SW 1271 (cell line): ENCODE measurements at places on chromosomes 5 and 9.
A peak's percentile ranks its signal among the peaks of the same experiment; 100 is the strongest.

DNA sequence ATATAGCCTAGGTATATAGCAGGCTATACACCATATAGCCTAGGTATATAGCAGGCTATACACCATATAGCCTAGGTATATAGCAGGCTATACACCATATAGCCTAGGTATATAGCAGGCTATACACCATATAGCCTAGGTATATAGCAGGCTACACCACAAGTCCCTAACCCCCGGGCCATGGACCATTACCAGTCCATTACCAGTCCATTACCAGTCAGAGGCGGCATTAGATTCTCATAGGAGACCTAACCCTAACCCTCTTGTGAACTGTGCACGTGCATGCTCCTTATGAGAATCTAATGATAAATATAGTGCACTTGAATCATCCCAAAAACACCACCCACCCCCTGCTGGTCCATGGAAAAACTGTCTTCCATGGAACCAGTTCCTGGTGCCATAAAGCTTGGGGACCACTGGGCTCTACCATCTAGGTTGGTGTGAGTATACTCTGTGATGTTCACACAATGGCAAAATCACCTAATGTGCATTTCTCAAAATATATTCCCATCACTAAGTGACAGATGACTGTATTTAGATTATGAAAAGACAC, 4.7 kb downstream of the PLIN2 start:
- no peak for DNase-seq

DNA sequence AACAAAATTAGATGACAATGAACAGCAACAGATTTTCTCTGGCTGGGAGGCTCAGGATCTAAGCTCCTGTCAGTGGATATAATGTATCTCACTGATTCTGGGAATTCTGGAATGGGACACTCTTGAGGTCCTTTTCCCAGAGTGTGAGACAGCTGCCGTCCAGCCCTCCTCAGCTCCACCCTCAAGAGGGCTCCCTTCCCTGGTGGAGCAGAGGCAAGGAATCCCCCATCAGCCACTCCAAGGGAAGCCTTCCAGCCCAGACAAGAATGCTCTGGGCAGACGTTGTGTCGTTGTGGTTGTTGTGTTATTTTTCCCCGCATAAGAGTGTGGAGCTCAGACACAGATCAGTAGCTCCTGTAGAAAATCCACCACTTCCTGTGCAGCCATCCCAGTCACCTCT, 47.7 kb upstream of the ATP10B start:
- DNase-seq, result no peak

- DNase-seq, result no peak
These were observed 126.9 kb upstream of the ATP10B start for GRCh38 chr5:160978944-160979343.

DNA sequence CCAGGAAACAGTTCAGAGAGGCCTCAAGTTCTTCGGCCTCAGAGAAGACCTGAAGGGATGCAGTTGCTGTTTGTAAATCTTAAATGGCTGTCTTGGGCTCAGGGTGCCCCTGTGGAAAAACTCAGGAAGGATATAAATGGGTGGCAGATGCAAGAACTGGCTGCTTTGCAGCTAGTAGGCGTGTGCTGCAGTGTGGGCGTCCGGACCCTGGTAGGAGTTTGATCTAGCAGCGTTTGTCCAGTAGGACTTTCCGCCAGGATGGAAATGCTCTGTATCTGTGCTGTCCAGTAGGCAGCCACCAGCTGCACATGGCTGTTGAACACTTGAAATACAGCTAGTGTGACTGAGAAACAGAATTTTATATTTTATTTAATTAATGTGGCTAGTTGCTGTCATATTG, 7.7 kb downstream of the CDX1 start:
- no peak for DNase-seq

GRCh38 chr5:105506692-105507277, 1944.2 kb upstream of the NUDT12 start:
- peak; percentile 39 for DNase-seq

- DNase-seq, result no peak
These were observed 6.8 kb downstream of the FBP2 start for GRCh38 chr9:94586814-94587213.

DNA sequence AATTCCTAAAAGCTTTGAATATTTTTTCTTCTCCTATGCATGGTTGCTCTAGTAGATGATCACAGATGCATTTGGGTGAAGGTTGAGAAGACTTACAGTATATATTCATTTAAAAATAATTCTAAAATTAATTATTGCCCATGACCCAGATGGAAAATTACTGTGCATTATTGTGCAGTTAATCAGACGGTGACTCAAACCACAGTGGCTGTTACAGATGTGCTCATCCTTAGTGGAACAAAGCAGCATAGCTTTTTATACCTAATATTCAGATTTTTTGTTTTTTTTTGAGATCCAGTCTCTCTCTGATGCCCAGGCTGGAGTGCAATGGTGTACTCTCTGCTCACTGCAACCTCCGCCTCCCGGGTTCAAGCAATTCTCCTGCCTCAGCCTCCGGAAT, 10.7 kb downstream of the OR2V1 start:
- no peak for DNase-seq

DNA sequence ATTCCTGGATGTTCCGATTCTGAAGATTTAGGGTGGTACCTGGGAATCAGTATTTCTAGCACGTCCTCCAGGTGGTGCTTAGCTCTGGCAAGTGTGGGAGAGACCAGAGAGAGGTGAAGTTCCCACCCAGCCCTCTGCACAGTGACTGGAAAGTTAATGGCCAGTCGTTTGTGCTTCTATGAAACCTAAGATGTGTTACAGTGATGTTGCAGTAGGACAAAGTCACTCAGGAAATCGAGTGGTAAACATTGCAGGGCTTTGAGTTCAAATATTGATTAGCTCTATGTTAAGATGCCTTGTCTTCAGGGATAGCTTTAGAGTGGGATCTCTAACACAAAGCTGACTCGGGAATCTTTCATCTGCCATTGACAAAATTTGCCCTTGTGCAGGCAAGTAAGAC, 55.6 kb downstream of the PIK3R1 start:
- no peak for DNase-seq

- DNase-seq, result no peak
These were observed 11.1 kb downstream of the NIPSNAP3B start for GRCh38 chr9:104774831-104775573.

GRCh38 chr5:149719666-149720065, 10.4 kb upstream of the PPARGC1B start:
- DNase-seq, result no peak

- no peak for DNase-seq
These were observed 19.5 kb upstream of the ALDH1B1 start for GRCh38 chr9:38372762-38373619.

DNA sequence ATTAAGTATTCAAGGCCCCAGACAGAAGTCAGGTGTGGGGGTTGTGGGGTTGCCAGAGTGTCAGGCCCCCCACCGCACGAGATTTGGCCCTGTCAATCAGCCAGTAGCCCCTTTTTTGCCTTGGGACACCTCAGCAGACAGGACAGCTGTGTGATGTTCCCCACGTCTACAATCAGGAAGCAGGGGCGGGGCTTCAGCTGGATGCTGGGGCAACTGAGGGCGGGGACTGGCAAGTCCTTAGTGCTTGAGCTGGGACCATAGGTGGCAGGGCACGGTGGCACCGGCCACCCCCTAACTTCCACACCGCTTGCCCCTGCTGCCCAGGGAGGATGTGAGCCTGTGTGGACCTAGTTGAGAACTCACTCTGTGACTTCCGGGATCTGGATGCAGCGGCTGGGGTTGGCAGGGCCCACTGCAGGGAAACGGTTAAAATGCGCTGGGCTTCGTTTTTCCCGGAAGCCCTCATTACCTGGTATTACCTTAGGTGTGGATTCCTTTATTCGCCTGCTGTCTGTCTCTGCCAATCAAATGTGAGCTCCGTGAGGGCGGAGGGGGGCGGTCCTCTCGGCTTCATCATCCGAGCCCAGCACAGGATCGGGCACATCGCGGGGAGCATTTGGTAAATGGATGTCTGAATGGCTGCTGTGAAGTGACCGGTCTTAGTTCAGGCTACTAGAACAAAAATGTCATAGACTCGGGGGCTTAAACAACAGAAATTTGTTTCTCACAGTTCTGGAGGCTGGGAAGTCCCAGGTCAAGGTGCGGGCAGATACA, 7.5 kb upstream of the GTF3C5 start:
- no peak for DNase-seq

- no peak for DNase-seq
These were observed 46.3 kb downstream of the NNT start for GRCh38 chr5:43649256-43649655.

- no peak for DNase-seq
These were observed 39.7 kb downstream of the FABP6 start for GRCh38 chr5:160269017-160269416.

- DNase-seq, result no peak
These were observed 199.6 kb upstream of the DAB2 start for GRCh38 chr5:39624268-39624886.

GRCh38 chr9:116115761-116116353, 37.7 kb upstream of the PAPPA start:
- DNase-seq, result no peak

- DNase-seq, result no peak
These were observed 550 bp upstream of the TMEM245 start for GRCh38 chr9:109120204-109120789.

- DNase-seq, result no peak
These were observed 28.2 kb downstream of the C9orf152 start for GRCh38 chr9:110179734-110180133.

DNA sequence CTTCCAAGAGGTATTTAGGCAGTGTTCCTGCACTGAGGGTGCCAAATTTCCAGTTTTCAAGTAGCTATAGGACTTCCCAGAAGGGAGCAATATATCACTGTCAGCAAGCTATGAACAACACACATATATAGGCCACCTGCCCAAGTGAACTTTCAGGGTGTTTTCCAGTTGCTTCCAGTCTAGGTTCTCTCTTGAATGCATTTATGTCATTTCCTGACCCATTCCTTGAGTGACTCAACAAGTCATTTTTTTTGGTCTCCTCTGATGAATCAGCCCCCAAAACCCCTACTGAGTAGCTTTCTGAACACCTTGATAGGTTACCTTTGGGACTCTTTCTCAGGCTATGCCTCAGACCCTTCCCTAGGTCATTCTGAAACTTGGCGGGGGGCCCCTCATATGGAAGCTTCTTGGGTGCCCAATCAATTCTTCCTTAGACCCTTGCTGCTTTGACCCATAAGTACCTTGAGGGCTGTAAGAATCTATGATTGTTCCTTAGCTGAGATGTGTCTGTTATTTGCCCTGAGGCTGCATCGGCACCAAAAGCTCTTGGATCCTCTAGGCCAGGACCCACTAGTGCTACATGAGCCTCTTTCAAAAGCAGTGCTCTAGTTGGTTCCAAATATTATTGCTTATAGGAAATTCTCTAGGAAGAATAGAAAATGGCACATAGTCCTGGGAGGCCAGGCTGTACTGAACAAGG, 12.4 kb downstream of the DNAJB5 start:
- DNase-seq, result no peak

DNA sequence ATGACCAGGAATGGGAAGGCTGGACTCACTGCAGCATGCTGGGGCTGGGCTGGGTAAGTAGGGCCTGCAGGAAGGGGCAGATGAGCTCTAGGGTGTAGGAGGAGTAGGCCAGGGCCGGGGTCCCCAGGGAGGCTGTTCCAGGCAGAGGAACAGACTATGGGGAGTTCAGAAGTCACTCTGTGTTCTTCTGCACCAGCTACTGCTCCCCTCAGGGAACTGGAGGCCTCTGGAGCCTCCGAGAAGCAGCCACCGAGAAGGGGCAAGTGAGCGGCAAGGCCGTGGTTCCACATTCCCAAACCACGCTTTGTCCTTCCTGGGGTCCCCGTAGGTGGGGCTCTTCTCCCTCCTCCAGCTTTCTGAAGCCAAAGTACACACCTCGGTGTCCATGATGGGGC, 8.4 kb upstream of the SLC2A6 start:
- DNase-seq, result no peak

DNA sequence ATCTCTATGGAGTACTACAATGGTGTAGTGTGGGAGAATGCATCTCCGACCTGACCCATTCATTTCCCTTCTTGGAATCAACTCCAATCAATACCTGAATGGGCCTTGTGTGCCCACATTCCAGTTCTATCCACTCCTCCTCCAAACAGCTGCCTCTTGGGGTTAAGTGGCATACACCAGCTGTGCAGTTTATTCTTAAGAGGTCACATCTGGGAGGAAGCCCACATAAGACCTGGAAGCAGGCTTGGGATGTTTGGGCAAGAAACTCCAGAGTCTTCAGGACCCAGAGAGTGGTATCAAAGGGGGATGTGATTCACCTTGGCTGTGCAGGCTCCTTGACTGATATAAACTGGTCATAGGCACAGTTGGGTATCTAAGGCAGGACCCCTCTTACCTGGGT, 46.0 kb downstream of the ACTBL2 start:
- DNase-seq, result no peak

DNA sequence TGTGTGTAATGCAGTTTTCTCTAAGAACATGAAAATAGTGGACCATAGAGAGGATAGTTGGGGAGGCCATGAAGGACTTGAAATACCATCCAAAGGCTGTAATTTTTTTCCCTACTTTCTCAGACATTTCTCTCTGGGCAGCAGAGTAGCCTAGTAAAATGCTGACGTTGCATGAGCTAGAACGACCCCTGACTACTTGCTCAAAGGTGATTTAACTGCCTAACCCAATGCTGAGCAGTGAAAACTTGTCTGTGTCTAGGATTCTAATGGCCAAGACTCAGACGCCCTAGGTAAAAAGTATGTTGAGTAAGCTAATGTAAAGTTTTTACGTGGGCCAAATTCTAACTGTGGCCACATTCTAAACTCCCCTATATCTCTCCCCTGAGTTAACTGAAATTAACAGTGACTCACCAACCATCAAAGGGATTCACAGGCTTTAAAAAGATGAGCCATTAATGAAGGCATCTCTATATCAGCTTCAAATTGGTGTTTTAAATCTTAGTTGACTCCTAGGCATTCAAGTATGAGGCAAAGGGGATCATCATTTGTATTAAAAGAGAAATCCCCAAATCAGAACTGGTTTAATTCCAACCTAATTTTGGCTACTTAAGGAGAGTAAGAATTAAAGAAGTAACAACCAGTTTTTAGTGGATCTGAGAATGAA, 121.0 kb upstream of the GAS1 start:
- DNase-seq, result no peak

GRCh38 chr5:141630570-141631140, 6.0 kb downstream of the HDAC3 start:
- DNase-seq, result no peak
